ENCODE measurements at places on chromosomes 16 and 17.

DNA sequence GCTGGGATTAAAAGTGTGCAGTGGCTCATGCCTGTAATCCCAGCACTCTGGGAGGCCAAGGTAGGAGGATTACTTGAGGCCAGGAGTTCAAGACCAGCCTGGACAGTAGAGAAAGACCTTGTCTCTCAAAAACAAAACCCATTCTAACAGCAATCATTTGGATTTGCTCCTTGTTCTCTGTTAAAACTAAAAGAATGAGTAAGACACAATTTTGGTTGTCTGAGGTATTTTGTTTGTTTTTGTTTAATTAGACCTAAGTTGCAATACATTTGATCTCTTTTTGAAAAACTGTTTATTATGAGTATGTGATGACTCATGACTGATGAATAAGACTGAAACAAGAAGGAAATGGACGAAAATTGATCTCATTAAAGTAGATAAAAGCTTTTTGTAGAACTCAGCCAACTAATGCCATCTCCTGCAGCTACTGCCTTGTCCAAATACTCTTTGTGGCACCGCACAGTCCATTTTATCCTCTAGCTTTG lies 29.0 kb downstream of the GLG1 start:
- no peak for DNase-seq

DNA sequence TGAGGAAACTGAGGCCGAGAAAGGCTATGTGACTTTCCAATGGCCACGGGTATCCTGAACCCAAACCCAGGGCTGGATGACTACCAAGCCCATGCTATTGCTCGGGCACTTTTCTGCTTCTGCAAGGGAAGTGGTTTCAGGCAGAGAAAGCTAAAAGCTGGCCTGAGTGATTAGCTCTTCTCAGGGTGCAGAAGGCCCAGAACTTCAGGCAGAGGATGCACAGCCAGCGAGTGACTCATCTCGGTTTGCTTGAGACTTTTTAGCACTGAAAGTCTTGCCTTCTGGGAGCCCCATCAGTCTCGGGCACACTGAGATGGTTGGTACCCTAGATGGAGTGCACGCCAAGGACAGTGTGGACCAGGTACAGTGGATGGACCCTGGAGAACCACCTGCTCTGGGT lies 129.5 kb upstream of the SDK2 start:
- DNase-seq, result no peak

- DNase-seq, result no peak
Observed at GRCh38 chr17:2172077-2172851, 117.4 kb downstream of the HIC1 start.

DNA sequence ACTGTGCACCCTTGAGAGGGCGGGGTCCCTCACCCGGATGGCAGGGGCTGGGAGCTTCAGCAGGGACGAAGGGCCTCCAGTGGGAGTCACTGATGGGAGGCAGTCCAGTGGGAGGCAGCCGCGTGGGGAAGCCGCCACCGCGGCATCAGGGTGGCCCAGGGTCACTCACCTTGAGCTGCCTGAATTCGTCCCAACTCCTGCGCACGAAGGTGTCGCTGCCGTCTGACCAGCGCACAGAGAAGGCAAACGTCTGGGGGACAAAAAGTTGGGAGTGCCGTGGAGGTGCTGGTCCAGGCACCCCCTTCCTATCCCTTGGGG lies 540 bp downstream of the NOXO1 start:
- no peak for DNase-seq

DNA sequence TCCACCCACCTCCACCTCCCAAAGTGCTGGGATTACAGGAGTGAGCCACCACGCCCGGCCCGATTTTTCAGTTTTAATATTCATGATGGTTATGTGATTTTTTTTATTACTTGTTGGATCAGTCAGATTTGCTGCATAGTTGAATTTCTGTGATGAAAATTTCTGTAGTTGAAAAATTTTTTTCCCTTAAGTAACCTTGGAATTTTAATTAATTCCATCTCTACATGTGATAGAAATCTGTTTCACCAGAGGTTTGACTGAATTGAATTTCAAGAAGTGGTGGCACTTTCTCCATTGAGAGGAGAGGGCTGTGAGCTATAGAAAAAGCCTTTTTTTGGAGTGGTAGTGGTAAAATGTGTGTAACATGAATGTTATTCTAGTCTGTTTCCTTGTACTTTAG lies 24.7 kb downstream of the WIPF2 start:
- DNase-seq, result no peak

All from naive thymus-derived CD8-positive, alpha-beta T cell (primary cell).